NCI-H187 treated with DMSO at 0.1 percent for 48 hours (cell line): ENCODE measurements at places on chromosomes 6 and 20.

- DNase-seq: no peak
Measured at GRCh38 chr6:137261761-137262160, 42.6 kb upstream of the IFNGR1 start.

DNA sequence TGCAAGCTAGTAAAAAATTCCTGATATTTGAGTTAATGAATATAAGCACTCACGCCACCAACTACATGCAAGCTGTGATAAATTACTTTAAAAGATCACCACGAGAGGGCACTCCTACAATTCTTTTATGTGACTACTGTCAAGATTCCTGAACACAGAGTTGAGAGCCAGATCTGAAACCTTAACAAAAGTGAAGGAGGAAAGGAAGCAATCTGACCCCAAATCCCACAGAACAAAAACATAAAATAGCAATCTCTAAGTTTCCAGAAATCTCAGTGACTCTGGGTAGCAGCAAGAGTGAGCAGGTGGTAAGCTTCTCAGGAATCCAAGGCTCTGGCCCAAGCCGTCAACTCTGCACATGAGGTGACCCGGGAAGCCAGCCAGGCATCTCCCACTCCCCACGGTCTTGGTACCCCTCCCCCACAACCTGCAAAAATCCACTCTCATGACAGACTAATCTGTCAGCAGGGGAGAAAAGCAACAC is 55.1 kb downstream of the STAU1 start:
- no peak for DNase-seq

- no peak for DNase-seq
Measured at GRCh38 chr6:37005061-37005810, at the start of gene FGD2. FGD2 (plus strand) TSS chr6:37005655; CDS start chr6:37005818, 163 bp downstream.

DNA sequence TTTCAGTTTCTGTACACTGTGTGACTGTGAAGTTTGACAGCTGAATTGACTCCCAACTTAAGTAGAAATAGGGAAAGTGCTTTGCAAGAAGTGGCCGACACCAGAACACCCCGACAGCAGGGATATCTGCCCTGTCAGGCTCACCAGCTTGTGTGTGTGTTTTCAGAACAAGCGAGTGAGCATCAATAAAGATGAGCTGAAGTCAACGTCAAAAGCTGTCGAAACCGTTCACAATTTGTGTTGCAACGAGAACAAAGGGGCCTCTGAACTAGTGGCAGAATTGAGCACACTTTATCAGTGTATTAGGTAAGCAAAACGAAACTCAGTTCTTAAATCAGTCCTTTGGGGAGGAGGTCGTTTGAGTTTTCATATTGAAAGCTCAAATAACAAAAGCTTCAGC is 10.7 kb downstream of the NELFCD start:
- no peak for DNase-seq

DNA sequence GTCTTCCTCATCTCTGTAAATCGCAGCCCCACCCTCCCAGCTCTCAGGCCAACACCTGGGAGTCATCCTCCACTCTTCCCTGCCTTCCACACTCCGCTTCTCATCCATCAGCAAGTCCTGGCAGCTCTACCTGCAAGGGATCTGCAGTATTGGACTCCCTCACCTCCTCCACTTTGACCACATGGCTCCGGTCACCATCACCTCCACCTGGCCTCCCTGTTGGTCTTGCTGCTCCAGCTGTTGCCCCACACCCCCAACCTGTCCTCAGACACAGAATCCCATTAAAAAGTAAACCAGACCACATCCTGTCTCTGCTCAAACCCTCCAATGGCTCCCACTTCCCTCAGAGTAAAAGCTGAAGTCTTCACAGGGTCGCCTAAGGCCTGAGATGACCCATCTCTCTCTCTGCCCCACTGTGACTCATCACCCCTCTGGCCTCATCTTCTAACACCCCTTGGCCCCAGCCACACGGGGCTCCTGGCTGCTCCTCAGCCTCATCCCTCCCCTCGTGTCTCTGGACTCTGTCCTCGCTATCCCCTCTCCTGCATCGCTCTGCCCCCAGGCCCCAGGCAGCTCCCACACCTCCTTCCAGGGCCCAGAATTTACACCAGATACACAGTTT is 185.1 kb upstream of the SULF2 start:
- no peak for DNase-seq

- DNase-seq: no peak
Measured at GRCh38 chr20:10902576-10903282, 228.9 kb upstream of the JAG1 start.

GRCh38 chr20:46174469-46175126 is 56.5 kb downstream of the CD40 start:
- DNase-seq: no peak

- DNase-seq: no peak
Measured at GRCh38 chr20:62123450-62124118, 1.3 kb downstream of the LSM14B start.

DNA sequence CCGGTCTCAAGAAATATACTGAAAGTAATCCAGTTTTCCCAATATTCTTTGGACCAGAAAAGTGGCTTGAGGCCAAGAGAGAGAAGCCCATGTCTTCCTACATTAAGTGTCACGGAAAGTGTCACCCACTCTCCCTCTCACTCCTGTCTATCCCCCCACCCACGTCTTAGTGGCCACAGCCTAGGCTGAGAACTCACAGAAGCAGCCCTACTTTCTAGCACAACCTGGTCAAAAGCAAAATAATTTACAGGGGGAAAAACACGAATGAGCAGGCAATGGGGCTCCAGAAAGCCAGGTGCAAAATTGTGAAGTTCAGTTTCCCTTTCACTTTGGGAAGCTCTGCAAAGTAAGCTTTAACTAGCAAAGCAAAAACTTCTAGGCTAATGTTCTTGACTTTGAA is 118.0 kb downstream of the OPRM1 start:
- no peak for DNase-seq

- no peak for DNase-seq
Measured at GRCh38 chr6:169785566-169785965, 34.1 kb downstream of the ERMARD start.

DNA sequence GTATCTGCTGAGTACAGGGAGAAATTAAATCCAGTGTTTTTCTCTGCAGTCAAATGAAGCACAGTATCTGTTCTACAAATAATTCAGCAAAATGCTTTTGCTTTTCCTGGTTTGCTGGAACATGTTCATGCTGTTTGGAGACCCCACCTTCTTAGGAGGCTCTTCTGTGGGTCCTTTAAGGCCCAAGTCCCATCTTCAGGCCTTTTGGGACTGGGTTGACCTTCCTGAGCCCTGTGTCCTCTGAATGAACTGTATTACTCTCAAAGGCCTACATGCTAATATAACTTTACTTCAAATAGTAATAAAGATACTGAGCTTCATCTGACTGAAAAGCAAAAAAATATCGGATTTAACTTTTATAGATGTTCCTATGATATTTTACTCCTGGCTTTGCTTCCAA is 19.3 kb downstream of the SMLR1 start:
- DNase-seq: no peak

DNA sequence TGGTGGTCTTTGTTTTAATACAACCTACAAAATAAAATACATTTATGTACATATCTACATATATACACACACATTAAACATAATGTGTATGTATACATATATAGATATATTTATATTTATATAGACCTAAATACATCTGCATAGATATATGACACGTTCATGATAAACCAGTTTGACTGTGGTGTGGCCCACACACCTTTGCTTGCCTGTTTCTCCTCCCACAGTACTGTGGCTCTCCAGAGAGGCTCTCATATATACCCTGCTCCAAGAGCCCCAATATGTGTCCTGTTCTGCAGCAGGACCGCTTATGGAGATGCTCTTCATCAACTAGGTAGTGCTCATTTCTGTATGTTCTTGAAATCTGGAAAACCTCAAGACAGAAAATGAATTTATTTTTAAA is 207.0 kb downstream of the KCNQ5 start:
- no peak for DNase-seq

- DNase-seq: no peak
Measured at GRCh38 chr6:100626721-100627120, 162.0 kb upstream of the SIM1 start.

DNA sequence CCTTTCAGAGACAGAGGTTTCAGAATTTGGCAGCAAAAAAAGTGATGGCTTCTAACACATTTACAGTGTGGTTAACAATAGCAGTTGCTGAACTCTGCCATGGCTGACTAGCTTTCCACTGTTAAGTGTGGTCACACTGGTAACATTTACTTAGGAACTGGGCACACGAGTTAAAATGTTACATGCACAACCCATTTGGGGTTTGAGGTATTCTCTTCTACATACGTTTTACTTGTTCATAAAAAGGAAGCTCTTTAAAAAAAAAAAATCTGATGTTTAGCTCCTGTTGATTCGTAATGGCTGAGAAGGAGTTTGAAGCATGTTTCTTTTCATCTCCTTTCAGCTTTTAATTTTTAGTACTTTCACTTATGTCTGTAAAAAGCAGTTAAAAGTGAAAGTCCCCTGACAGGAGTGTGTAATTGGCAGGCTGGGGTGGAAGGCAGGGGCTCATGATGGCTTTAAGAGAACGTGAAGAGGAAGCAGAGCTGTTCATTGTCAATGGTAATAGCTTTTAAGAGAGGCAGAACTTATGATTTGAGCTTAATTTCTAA is 245.9 kb downstream of the FARS2 start:
- no peak for DNase-seq

DNA sequence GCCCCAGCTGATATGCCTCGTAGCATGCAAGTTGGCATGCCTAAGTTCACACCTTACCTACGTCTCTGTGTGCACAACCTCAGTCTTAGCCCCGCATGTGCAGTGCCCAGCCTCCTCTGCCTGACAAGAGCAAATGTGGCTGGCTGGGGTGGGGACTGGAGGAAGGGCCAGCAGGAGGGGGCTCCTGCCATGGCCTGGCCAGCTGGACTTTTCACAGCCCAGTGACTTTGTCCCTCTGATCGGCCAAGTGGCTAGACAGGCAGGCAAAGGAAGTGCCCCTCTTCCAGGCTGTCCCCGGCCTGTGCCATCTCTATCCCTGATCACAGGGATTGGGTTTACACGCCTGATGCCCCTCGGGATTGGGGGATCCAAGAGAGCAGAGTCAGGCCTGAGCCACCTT is 49.5 kb upstream of the SIRPA start:
- no peak for DNase-seq

GRCh38 chr6:125570526-125570925 is 178.9 kb upstream of the HEY2 start:
- DNase-seq: no peak

- DNase-seq: no peak
Measured at GRCh38 chr6:104537180-104537579, 322.5 kb downstream of the HACE1 start.

DNA sequence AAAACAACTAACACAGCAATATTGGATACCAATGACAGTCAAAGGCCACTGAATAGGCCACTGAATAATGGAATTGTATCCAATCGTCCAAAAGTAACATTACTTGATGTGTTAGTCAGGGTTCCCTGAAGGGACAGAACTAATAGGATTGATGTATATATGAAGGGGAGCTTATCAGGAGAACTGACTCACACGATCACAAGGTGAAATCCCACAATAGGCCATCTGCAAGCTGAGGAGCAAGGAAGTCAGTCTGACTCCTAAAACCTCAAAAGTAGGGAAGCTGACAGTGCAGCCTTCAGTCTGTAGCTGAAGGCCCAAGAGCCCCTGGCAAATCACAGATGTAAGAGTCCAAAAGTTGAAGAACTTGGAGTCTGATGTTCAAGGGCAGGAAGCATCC is 571.4 kb downstream of the PRKN start:
- no peak for DNase-seq

DNA sequence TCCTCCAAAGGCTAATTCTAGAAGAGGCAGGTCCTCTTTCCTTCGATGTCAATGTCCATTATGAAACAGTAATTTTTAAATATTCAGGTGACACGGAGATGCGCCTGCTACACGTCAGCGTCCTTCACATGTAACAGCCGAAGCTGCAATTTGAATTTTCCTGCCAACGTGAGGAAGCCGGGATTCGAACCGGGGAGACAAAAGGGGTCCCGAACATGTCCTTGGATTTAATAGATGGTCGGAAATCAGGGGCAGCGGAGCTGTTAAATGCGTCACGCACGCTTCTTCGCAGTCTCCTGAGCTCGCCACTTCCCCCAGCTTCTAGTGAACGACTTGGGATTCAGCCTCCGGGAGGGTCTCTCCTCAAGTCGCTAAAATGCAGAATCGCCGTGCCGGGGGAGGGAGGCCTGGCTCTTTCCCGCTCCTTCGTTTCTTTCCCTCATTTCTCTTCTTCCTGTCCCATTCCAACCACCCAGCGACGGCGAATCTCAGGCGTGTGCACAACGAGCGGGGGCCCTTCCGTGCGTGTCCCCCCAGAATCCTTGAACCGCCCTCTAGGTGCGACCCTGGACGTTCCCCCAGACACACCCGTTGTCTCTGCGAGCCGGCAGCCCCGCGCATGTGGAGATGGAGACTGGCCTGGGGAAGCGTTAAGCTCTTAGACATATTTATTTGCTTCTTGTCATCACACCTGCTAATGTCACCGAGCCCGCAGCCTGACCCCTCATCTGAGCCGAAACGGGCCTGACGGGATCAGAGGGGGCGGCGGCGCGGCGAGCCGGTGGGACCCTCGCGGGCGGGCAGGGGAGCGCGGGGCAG is 1.3 kb upstream of the FOXC1 start:
- no peak for DNase-seq

- DNase-seq: no peak
Measured at GRCh38 chr6:85537055-85537494, 56.6 kb downstream of the SNX14 start.

DNA sequence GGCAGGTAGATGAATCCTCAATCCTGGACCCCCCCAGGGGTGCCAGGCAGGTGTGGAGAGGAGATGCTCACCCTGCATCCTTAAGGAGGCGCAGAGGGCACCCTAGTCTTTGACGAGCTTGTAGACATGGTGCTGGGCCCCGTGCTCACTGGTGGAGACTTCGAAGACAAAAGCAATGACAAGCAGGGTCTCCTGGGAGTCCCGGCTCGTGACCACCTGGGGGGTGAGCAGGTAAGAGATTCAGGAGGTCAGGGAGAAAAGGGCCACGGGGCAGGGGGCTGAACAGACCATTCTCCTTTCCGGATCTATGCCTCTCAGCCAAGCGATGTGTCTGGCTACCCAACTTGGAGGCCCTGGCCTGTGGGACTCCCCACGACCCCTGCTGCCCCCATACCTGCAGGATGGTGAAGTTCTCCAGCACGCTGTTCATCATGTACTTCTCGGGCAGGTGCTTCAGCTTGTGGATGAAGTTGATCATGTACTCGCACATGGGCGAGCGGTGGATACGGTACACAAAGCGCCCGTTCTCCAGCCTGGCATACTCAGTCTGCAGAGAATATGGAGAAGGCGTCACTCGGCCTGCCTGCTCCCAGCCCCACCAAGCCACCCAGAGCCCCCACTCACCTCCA is 6.9 kb downstream of the RPL10A start:
- DNase-seq: no peak

DNA sequence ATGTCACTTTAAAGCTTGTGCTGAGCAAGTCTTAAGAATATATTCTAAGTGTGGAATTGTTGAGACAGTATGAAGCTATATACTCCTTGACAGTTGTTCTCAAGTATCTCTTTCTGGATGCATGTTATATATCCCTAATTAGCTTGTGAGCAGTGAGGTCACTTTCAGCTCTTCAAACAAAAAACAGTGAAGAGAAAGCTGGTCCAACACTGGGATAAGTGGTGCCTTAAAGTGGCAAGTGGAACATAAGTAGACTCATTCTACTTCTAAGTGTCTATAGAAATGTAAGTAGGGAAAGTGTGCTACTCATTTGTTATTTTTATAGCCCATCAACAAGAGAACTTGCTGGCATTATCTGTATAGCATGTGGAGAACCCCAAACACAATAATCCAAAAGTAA is 133.1 kb upstream of the BACH2 start:
- no peak for DNase-seq

GRCh38 chr6:116412270-116412669 is 41.5 kb downstream of the DSE start:
- DNase-seq: no peak
